ENCODE measurements at places on chromosomes 3 and 15.

DNA sequence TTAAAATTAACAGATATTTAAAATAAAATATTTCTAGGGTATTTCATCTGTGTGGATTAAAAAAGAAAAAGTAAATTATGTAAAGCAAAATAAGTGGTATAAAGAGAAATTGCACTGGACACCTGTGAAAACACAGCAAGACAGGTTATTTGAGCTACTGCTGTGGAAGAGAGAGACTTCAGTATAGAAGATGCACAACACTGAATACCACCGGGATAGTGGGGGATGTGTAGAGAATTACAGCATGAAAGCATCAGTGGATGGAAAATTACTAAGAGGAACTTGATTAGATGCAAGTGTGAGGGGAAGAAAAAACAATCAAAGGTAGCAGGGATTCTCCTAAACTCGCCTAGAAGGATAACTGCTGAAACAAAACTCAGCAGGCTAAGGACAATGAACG lies 1242.5 kb upstream of the GBE1 start:
- no peak for DNase-seq

DNA sequence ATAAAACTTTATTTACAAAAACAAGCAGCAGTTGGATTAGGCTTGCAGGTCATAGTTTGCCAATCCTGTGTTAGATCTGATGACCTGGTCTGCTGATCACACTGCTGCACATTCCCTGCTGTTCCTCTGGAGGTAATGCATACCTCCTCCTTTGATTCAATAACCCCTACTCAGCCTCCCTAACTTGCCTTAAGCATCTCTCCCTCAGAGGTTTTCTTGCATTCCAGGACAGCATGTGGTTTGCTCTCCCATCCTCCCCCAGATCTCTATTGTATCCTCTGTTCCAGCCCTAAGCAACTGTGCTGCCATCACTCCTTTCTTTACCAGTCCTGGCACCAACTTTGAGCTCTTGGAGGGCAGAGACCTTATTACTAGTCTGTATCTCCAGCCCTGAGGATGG lies 63.4 kb downstream of the CACNA2D3 start:
- DNase-seq: no peak

DNA sequence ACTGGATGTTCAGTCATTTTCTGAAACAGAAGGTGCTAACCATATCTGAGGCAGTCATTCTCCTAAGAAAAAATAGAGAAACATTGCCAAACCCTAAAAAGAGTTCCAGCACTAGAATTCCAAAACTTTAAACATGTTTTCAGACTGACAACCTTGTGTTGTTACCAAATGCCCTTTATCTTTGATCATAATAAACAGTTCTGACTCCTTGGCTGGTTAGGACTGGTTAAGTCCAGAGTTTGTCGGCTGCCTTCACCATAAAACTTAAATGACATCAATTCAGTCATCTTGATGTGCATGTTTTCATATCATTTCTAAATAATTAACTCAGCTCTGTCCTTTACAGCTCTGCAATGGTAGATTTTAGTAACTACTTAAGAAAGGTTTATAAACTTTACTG lies 68.0 kb downstream of the COL8A1 start:
- no peak for DNase-seq

DNA sequence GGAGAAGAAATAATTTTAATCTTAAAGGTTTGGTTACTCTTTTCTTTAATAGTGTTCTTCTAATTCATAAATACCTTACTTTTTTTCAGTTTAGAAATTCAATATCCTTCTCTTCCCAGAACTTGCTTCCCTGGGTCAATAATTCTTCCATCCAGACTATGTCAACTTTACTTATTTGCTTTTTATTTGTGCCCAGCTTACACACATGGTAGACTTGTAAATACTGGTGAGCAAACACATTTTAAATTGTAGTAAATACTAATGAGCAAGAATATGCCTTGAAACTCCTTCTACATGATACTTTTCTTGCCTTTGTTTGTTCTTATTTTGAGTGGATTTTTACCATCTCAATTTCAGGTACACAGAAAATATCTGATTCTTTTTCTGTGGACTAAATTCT lies 33.7 kb downstream of the SST start:
- no peak for DNase-seq

GRCh38 chr3:188000361-188000861 lies 153.5 kb upstream of the LPP start:
- no peak for DNase-seq

Measured in inflammatory macrophage treated with lipopolysaccharide for 1 hour (primary cell).